ENCODE measurements at places on chromosomes 4 and X.

- DNase-seq, result no peak
Observed at GRCh38 chr4:3471886-3472285, 8.8 kb downstream of the DOK7 start.

- no peak for DNase-seq
Observed at GRCh38 chrX:2185341-2186082, 315.3 kb downstream of the DHRSX start.

DNA sequence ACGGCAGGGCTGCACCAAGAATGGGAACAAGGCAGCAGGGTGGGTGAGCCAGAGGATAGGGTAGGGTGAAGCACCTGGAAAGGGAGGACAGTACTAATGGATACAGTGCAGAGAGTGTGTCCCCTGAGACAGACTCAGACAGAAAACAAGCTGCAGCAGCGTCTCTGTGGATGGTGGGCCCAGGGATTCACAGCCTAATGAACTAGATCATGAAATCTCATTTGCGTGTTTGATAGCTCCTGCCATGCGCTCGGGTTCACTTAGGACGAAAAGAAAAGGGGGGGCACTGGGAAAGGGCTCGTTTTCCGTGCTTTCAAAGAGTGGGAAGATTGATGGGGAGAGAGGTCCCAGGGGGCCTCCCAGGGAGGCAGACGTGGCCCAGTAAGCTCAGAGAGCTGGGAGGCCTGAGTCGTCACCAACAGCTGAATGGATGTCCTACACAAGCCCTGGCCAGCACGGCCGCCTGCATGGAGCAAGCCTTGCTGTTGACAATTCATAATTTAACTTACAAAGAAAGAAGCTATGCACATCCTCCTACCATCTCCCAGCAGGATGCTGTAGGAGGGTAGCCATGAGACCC is 446.9 kb downstream of the BCOR start:
- DNase-seq, result no peak

DNA sequence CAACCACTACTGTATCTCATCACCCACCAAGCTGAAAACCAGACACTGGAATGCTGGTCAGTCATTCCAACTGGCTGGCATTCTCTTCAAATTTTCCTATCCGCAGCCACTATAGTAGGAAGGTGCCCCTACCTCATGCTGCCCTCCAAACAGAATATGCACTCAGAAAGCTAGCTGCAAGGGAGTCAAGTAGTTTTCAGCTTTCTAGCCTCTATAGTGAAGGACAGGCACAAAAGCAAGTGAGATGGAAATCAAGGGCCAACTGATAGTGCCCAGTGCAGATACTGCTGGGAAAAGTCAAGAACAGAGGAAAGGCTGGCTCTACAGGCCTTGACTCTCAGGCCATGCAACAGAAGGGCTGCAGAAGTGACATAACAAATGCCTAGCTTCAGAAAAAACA is 47.2 kb downstream of the BCOR start:
- no peak for DNase-seq

DNA sequence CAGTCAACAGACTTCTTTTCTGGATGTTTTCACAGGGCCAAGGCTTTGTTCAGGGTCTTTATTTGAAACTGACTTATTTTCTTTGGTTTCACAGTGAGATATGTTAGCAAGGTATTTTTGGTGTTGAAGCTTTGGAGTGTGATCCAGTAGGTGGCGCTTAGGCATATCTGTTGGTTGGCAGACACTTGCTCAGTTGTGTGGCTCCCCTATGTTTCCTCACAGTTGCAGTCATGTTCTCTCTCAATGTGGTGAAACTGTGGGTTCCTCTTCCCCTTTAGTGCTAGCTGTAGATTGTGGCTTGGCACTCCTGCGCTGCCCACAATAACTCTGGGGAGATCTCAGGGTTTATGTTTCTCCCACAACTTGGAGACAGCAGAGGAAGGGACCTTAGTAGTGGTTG is 460.8 kb downstream of the SLITRK2 start:
- peak; percentile 3 for DNase-seq

DNA sequence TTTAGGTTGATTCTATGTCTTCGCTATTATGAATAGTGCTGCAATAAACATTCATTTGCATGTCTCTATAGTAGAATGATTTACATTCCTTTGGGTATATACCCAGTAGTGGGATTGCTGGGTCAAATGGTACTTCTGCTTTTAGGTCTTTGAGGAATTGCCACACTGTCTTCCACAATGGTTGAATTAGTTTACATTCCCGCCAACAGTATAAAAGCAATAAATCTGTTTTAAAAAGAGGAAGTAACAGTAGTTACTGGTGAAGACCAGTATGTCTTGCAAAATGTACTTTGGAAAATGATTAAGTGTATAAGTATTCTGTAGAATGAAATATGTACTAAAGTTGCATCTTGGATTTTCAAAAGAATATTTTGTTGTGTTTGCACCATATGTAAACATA is 77.3 kb downstream of the SHROOM4 start:
- no peak for DNase-seq

DNA sequence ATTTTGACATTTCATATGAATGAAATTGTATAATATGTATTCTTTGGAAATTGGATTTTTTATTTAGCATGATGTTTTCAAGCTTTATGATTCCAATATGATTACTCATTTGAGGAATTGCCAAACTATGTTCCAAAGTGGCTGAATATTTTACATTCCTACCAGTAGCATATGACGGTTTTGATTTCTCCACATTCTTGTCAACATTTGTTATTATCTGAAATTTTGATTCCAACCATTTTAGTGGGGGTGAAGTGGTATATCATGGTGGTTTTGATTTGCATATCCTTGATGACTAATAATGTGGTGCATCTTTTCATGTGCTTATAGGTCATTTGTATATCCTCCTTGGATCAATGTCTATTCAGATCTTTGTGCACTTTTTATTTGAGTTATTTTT is 2.6 kb upstream of the BEX1 start:
- DNase-seq, result no peak

GRCh38 chrX:134604701-134605311 is 53.5 kb downstream of the PLAC1 start:
- peak; percentile 95 for DNase-seq

GRCh38 chr4:165378745-165379677 is at the start of gene CPE:
CPE (plus strand) TSS chr4:165379008; CDS start chr4:165379222, 214 bp downstream.
- peak; percentile 71 for DNase-seq

DNA sequence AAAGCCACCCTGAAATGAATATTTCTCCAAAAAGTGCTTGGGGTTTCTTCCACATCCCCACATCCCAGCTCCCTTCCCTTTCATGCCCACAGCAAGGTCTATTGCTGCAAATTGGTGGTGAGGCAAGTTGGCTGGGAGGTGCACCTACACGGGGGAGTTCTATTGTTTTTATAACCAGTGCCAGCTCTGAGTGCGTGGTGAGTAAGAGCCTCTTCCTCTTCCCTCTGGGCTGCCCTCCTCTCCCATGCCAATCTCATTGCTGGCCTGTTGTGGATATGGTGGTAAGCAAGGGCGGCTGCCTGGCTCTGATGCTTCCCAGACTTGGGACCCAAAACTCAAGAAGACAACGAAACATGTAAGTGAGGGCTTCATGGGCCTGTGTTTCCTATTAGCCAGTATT is 204.3 kb downstream of the SHROOM3 start:
- DNase-seq, result no peak

DNA sequence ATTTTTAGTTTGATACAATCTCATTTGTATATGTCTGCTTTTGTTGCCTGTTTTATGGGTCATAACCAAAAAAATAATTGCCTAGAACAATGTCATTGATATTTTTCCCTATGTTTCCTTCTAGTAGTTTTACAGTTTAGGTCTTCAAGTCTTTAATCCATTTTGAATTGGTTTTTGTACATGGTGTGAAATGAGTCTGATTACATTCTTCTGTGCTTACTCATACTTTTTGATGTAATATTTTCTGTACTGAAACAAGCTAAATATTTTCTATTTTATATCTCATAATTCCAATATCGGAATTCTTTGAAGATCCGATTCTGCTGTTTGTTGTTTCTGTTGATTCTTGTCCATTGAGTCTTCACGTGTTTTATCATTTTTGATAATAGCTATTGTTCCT is 10.6 kb downstream of the TMEM156 start:
- DNase-seq, result no peak

- DNase-seq, result no peak
Observed at GRCh38 chrX:12955882-12956703, 18.8 kb upstream of the TMSB4X start.
